ENCODE measurements at places on chromosomes 7 and 10.

- peak; percentile 81 for DNase-seq
Measured at GRCh38 chr10:70132098-70133029, at the start of gene AIFM2. TSS of gene AIFM2 (minus strand) at chr10:70132825. CDS start at chr10:70124084, 8,741 bp downstream.

DNA sequence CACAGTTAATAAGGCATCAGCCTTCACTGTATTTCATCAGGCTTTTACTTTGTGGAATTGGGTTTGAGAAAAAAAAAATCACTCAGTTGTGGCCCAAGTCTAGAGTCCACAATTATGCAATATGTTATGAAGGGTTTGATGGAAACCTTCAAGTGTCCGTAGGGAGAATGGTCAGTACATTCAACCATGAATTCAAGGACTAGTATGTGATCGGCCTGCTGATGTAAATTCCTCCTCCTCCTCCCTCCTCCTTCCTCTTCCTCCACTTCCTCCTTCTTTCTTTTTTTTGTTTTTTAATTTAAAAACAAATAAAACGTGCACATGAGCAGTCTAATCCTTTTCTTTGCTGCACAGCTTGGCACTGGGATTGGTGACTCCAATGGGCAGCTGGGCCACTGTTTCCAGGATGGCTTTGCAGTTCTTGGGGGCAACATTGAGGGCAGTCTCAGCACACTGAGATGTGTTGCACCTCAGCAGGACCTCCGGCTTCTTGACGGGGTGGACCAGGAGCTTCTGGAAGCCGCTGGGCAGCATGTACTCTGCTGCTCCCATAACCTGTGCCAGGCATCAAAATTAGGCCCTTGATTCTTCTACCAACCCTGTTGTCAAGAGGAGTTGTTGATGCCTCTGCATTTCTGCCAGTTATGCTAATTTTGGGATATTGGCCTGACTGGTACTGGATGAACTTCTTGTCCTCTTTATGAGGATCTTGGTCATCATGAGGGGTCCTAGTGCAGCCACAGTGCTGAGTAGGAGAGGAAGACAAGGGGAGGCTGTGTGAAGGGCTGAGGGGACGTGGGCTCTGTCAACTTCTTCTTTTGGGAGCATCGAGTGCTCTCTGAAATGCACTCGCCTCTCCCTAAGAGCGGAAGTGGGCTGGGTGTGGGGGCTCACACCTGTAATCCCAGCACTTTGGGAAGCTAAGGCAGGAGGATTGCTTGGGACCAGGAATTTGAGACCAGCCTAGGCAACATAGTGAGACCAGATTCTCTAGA is 9.3 kb upstream of the IL2RA start:
- DNase-seq: no peak

- DNase-seq: no peak
Measured at GRCh38 chr7:155463114-155463811, 5.3 kb downstream of the EN2 start.

DNA sequence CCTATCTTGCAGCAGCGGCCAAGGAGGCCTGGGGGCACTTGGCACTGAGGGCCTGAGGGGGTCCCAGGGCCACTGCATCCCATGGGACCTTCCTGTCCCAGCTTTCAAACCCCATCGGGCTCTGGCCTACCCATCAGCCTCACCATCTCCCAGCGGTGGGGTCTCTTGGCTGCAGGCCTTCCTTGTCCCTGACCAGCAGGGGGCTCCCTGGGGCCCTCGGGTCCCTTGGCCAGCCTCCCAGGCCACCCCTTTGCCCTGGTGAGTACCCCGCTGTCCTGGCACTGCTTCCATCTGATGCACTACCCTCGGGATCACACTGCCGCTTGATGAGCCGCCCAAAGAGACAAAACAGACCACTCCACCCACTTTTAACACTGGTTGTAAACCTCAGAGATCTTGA is 43.5 kb downstream of the YKT6 start:
- peak; percentile 40 for DNase-seq

GRCh38 chr7:155191137-155191536 is 106.5 kb upstream of the INSIG1 start:
- DNase-seq: no peak

DNA sequence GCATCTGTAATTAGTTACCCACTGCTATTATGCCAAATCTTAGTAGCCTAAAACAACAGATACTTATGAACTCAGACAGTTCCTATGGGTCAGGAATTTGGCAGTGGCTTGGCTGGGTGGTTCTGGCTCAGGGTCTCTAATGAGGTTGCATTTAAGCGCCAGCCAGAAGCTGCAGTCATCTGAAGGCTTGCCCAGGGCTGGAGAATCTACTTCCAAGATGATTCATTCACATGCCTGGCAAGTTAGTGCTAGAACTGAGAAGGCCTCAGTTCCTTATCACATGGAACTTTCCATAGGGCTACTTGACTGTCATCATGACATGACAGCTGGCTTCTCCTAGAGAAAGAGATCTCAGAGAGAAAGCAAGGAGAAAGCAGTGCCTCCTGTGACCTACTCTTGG is 121.3 kb downstream of the AVL9 start:
- no peak for DNase-seq

DNA sequence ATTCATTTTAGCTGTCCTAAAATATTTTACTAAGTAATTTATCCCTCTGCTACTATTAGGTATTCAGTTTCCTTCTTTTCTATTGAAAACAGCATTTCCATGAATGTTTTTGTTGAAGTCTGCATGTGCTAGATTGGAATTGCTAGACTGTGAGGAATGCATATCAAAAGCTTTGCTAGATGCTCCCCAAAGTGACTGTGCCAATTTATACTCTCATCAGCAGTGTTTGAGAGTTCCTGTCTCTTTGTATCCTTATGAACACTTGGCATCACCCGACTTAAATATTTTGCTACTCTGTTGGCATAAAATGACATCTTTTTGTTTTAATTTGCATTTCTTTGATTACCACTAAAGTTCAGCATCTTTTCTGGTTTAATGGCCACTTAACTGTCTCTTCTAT is 45.0 kb upstream of the PRR15 start:
- DNase-seq: no peak

- DNase-seq: no peak
Measured at GRCh38 chr10:3702569-3702968, 82.4 kb downstream of the KLF6 start.

DNA sequence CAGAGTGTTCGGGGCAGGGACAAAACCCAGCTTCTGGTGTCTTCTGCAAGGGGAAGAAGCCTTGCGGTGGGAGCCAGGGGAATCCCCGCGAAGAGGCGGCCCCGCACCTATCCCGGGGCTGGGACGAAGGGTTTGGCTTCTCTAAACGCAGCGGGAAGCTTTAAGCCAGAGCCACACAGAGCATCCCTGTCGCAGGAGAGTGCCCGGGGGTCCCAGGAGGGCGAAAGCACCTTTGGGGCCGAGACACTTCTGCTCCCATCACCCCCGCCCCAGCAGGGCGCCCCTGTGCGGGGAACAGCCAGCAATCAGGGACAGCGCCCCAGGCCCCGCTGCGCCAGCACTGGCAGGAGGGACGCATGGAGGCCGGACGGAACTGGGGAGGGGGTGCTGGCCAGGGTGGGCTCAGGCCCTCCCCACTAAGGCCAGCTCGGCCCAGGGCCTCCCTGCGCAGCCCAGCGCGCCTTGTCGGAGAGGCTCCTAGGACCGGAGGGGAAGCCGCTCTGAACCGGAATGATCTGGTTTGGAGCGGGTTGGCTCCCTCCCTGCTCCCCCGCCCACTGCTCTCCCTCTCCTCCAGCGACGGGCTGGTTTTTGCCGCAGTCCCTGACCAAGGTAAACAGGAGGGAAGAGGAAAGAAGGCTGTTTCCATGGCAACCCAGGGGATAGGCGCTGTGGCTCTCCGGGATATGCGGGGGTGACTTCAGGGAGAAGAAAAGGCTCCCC is 63.9 kb downstream of the TMEM209 start:
- DNase-seq: no peak

DNA sequence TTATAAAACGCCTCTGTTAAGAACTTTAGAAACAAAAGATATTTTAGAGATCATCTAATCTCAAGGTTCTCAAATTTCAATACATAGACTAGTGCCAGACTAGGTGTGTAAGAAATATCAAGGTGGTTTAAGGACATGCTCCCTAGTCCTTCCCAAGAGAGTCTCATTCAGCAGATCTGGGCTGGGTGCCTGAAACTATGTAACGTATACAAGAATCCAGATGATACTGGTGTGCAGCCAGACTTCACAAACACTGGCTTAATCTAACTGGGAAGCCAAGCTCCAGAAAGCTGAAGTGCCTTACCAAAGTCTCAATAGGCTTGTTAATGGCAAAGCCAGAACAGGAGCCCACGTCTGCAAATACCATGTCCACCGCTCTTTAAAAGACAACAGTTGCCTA is 105.0 kb upstream of the AMPH start:
- DNase-seq: no peak

DNA sequence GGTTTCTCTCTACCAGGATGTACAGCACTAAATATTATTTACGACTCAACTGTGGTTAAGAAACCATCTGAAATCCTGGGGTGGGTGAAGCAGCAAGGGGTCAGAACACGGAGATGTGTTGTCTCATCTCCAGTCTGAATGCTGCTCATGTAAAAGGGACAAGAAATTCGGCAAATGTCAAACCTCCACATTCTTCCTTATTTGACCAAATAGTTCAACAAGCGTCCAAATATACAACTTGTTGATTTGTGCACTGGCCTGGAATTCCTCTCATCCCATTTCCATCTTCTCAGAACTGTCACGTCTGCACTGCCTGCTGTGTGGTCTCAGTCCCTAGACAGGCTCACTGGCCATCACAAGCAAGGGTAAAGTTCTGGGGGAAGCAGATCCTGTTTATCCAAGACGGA is 520.0 kb downstream of the PARD3 start:
- DNase-seq: no peak

- no peak for DNase-seq
Measured at GRCh38 chr7:27947586-27948278, 207.8 kb downstream of the TAX1BP1 start.

GRCh38 chr7:105857009-105857952 is 19.1 kb downstream of the ATXN7L1 start:
- no peak for DNase-seq

DNA sequence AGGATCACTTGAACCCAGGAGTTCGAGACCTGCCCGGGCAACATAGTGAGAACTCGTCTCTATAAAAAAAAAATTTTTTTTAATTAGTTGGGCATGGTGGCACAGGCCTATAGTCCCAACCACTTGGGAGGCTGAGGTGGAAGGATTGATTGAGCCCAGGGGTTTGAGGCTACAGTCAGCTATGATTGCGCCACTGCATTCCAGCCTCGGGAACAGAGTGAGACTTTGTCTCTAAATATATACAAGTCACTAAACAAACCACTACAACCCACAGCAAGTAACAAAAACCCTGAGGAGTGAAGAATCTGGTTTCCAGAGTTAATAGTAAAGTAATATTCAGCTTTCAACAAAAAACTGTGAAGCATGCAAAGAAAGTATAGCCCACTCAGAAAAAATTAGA is 32.7 kb upstream of the HHEX start:
- no peak for DNase-seq

GRCh38 chr10:54496852-54497251 is 304.2 kb downstream of the PCDH15 start:
- no peak for DNase-seq

- no peak for DNase-seq
Measured at GRCh38 chr10:14112056-14112455, 218.7 kb downstream of the FRMD4A start.

GRCh38 chr10:47133871-47134570 is 166.0 kb upstream of the GDF10 start:
- DNase-seq: no peak

- DNase-seq: no peak
Measured at GRCh38 chr10:62727934-62728333, 76.6 kb upstream of the ADO start.

- no peak for DNase-seq
Measured at GRCh38 chr10:6980353-6980752, 400.3 kb upstream of the PRKCQ start.

DNA sequence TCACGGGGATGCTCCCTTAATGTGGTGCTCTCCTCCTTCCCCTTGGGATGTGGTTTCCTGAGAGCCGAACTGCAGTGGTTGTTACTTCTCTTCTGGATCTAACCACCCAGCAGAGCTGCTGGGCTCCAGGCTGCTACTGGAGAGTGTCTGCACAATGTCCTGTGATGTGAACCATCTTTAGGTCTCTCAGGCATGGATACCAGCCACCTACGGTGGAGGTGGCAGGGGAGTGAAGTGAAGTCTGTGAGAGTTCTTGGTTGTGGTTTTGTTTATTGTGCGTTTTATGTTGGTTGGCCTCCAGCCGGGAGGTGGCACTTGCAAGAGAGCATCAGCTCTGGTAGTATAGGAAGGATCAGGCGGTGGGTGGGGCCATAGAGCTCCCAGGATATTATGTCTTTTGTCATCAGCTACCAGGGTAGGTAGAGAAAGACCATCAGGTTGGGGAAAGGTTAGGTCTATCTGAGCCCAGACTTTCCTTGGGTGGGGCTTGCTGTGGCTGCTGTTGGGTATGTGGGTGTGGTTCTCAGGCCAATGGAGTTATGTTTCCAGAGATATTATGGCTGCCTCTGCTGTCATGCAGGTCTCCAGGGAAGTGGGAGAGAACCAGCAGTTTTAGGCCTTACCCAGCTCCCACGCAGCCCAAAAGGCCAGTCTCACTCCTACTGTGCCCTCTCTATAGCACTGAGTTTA is 87.9 kb downstream of the KIF20B start:
- DNase-seq: no peak

GRCh38 chr7:153090209-153090608 is 330.7 kb downstream of the ACTR3B start:
- no peak for DNase-seq

- peak; percentile 77 for DNase-seq
Measured at GRCh38 chr7:156892081-156892800, 742 bp downstream of the LMBR1 start.

DNA sequence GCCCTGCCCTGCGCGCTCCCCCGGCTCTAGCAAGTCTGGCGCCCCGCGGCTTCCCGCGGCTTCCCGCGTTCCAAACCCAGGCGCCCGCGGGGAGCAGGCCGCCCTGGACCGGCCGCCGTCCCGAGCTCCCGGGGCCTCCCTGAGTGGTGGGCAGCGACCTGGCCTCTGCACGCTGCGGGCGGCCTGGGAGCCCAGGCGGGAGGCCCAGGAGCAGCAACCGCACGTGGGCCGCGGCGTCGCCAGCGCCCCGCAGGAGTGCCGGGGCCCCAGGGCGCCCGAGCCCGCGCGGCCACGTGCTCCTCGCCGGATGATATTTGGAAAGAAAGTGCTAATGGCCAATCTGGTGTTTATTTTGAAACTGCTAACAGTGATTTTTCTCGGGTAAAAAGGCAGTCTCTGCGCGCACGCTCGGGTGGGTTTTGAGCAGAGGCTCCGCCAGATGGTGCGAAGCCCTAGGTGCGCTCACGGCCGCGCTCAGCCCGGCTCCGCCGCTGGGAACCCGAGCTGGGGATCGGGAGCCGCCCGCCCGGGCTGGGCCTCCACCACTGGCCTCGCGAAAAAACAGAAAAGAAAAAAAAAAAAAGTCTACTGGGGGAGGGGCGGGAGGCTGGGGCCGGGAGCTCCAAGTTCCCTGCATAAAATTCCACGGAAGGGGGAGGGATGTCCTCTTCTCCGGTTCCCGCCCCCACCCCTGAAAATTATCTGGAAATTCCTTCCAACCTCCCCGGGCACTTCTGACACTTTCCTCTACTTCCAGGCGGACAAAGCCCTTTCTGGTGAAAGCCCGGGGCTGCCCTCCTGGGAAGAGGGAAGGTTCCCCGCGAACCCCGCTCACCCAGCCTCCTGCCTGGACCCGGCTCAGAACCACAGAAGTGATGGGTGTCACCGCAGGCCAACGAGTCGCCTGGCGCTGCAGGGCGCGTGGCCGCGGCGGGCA is 4.3 kb downstream of the EBF3 start:
- no peak for DNase-seq

All from GM12865 (cell line).